ENCODE measurements at places on chromosomes 16 and 17.

DNA sequence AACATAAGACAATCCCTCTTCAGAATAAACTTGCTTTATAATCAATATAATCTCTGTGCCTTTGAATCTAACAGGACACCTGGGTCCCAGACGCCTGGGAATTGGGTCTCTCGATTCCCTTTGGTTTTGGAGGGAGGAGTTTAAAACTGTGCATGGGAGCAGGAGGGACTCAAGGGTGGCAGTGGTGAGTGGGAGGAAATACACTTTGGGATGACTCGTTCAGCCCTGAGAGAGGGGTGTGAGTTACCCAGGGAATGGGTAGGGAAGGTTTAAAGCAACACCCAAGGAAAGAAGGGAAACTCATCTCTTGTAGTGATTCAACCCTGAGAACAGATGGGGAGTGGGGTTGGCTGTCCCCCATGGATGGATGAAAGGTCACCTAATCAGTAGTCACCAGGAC is 1.6 kb downstream of the RANGRF start:
- no peak for DNase-seq

DNA sequence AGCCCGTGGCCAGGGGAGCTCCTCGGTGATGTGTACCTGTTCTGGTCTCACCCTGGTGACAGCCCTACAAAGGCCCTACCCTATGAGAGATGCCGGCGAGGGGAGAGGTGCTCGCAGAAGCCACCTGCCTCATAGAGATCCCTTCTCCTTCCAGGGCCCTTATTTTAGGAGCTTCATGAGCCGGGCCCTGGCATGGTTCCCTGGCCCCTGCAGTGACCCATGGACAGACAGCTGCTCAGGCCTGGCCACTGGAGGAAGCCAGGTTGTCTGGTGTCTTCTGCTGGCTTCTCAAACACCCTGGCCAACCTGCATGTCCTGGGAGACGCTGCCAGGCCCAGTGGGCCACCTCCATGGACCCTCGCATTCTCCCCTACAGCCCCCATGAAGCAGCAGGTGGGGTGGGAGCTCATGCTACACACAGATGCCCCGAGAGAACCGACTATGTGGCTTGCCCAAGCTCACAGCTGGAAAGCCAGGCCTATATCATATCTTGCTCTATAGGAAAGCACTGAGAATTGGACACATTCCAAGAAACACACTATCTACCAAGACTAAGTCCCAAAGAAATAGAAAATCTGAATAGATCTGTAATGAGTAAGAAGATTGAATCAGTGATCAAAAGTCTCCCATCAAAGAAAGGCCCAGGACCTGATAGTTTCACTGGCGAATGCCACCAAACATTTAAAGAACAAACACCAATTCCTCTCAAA is 7.2 kb upstream of the AATK start:
- no peak for DNase-seq

DNA sequence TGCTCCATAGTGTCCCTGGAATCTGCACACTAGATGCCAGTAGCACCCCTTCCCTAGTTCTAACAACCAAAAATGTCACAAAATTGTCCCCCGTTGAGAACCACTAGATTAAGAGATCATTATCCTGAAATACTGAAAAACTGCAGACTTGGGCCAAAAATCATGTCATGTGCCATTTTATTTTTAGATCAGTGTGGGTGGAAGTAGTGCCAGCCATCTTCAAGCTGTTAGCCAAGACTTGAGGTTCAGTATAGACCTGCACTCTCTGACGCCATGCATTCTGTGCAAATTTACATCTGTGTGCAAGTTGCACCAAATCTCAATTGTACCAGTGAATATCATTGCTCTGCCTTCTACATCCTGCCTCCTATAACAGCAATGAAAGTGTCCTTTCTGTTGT is 31.5 kb upstream of the NOL11 start:
- no peak for DNase-seq

- no peak for DNase-seq
Measured at GRCh38 chr16:75379911-75380847, 53.1 kb downstream of the CFDP1 start.

DNA sequence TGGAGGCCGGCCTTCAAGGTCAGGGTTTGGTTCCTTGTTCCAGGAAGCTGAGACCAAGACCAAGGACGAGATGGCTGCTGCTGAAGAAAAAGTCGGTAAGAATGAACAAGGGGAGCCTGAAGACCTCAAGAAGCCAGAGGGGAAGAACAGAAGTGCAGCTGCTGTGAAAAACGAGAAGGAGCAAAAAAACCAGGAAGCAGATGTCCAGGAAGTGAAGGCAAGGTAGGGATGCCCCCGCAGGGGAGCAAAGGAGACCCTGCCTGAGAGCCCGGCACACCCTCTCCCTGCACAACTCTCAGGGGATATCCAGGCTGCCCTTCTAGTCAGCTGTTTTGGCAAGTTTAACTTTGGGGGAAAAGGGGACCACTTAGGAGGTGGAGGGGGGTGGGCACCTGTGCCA is 29.0 kb downstream of the RNF213 start:
- DNase-seq = no peak

GRCh38 chr17:82866590-82867191 is 26.9 kb upstream of the ZNF750 start:
- no peak for DNase-seq

DNA sequence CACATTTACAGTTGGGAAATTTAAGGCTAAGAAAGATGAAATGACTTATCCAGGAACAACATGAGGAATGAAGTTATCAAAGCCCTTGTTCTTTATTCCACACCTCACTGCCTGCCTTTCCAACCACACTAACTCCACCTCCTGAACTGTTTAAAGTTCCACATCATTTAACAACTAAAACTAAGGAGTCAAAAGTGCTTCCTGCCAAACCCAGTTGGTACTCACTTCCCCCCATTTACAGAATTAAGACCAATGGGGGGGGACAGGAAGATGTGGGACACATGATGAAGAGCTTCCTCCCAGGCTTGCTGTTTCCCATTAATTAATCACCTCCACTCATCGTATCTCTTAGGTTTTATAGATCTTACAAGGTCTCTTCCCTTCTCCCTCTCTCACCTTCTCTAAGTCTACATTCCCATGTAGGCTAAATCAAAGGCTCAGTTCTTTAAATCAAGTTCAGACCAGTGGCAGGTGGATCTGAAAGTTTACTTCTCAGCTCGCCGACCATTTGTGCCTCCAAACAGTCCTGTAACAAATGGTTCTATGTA is 19.2 kb upstream of the TMEM101 start:
- DNase-seq = no peak

GRCh38 chr16:9665851-9666271 is 516.4 kb downstream of the GRIN2A start:
- DNase-seq = no peak

DNA sequence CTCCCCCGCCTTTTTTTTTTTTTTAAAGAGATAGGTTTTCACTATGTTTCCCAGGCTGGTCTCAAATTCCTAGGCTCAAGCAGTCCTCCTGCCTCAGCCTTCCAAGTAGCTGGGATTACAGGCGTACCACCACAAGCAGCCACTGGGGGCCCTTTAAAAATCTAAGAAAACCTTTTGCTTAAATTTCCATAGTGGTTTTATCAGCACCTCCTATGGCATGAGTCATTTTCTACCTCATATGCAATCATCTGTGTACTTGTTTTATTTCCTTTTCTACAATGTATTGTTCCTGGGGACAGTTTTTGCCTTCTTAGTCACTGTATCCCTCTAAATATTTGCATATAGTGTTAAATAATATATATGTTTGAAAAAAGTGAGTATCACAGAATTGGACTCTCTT is 29.2 kb downstream of the GNA13 start:
- peak; percentile 78 for DNase-seq

DNA sequence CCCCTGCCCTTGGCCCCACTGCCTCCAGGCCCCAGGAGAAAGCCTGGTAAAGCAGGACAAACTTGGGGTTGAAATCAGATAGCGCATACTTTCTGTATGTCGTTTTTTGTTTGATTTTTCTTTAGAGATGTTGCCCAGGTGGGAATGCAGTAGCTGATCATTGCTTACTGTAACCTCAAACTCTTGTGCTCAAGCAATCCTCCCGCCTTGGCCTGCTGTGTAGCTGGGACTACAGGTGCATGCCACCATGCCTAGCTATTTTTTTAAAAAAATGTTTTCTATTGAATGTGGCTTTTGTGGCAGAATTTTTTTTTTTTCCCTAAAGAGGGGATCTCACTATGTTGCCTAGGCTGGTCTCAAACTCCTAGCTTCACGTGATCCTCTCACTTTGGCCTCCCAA is 11.1 kb upstream of the CCL5 start:
- no peak for DNase-seq

DNA sequence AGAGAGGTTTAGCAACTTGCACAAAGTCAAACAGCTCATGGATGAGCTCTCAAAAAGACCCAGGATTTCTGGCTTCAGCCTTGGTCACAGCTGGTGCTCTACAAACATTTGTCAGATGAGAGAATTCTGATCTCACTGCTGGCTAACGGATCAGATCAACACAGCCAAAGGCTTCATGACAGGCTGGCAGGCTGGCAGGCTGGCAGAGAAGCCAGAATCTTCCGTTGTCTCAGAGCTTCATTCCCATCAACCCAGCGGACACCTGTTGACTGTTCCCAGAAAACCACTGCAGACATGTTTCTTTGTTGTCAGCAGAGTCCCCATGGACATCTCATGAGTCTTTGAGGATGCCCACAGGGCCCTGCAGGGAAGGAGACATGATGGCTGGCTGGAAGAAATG is 303.8 kb upstream of the ASIC2 start:
- DNase-seq = no peak

DNA sequence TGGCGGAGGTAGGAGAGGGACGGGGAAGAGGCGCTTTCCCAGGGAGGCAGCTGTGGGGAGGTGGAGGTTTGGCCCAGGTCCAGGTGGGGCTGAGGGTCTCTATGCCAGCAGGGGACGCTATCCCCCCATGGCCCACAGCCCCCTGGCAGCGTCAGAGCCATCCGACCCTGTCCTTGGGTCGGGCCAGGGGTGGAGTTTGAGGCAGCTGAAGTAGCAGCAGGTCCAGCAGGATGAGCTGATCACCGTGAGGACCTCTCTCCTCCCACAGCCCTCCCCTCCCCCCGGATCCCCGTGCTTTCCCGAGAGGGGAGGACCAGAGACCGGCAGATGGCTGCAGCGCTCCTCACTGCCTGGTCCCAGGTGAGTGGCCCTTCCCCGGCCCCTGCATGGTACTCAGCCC is 3.2 kb downstream of the ZNF205 start:
- no peak for DNase-seq

- DNase-seq = no peak
Measured at GRCh38 chr17:76740329-76741118, 2.6 kb downstream of the MFSD11 start.

DNA sequence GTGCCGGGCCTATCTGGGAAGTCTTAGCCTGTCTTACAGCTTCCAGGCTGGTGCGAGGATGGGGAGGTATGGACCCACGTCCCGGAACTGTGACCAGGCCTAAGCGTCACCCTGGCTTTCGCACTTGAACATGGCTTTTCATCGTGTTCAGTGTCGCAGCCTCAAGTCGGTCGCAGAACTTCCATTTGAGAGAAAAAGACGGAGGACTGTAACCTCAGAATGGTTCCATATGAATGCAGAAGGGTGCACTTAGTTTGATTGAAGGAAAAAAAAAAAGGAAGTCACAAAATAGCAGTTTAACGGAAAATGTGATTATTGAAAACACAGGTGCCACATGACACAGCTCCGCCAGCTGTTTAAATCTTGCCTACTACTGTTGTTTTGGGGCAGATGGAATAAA is 30.2 kb upstream of the JPT2 start:
- DNase-seq = no peak

DNA sequence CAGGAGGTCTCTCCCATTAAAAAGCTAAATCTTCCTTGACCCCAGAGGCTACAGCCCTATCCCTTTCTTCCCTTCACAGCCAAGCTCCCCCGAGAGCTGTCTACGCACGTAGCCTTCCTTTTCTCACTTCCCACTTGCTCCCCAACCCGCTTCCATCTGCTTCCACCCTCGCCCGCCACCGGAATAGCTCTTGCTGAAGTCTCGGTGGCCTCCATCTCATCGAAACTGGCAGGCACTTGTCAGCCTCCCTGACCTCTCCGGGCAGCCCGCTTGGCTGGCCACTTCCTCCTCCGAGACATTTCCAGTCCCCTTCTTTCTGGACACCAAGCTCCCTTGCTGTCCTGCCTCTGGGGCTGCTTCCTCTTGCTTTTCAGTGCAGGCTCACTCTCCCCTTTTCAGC is 10.7 kb upstream of the EPOP start:
- DNase-seq = no peak

All from HTR-8/SVneo (cell line).